ENCODE measurements at places on chromosomes 6 and 20.

DNA sequence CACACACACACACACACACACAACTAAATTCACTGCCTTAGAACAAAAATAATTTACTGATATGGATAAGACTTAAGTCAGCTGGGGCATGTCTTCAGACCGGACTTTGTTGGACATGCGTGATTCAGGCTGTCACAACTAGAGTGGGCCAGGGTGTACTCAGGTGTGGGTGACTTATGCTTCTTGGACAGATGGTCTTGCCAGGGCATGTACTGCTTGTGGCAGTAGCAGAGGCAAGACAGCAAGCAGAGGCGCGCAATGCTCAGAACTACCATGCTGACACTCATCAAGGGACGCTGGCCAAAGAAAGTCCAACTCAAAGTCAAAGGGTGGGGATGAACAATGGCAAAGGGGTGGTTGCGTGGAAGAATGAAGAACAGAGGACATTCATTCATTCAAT is 437.5 kb downstream of the CBLN4 start:
- DNase-seq, result no peak

DNA sequence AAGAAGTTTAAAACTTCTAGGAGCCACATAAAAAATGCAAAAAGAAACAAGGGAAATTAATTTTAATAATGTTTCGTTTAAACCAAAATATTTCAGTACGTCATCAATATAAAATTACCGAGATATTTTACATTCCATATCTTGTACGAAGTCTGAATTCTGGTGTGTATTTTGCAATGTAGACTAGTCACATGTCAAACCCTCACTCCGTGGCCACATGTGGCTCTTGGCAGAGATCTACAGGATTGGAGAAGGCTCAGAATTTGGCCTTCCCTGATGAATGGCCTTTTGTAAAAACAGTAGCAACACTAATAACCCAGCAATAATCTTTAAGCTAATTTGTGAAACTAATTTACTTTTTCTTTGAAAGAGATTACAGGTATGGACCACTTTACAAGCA is 217.1 kb downstream of the PRL start:
- DNase-seq, result no peak

DNA sequence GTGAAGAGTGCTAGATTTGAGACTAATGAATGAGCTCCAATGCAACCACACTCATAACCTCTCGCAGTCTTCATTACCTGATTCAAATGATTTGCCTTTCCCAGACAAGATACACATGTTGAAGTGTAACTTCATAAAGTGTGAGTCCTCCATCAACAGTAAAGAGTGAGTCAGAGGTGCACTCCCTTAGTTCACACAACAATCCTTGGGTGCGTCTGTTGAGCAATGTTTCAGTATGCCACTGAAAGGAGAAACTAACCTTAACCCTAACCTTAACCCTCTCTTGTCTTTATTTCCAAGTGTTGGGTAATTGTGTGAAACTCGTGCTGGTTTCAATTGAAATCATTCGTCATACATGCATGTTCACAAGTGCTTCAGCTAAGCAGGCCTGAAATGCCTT is 21.0 kb upstream of the RIN2 start:
- DNase-seq, result no peak

DNA sequence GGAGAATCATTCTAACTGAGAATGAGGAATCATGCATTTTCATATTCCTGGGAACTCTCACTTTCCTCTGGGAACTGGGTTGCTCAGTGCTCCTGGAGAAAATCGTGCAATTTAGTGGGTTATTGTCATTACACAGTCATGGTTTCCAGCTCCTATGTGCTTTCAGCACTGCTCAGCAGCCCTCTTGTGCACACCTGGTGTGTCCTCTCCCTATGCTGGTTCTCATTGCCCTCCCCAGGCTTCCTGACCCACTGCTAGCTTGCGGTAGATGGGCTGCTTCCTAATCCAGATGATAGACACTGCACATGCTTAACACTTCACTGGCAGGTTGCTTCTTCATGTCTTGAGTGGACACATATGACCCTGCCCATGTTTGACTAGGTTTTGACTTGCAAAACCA is 39.7 kb downstream of the TMEM200A start:
- DNase-seq, result no peak

DNA sequence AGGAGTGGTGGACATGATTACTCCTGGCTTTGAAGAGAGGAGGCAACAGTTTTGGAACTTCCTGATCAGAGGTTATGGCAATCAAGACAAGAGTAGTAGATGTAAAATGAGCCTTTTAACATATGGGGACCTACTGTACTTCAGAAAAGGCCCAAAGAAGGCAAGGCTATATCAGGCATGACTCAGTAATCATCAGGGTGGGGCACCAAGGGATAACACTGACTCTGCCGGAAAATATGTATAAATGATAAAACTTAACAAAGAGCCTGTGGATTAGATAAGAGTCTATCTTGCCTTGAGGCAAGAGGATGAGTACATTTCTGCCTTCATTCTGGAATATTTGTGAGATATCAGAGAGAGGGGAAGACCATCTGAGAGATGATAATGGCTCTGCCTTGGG is 1389.9 kb upstream of the MAP3K7 start:
- no peak for DNase-seq

- no peak for DNase-seq
Measured at GRCh38 chr6:2834262-2834661, 7.4 kb downstream of the SERPINB1 start.

DNA sequence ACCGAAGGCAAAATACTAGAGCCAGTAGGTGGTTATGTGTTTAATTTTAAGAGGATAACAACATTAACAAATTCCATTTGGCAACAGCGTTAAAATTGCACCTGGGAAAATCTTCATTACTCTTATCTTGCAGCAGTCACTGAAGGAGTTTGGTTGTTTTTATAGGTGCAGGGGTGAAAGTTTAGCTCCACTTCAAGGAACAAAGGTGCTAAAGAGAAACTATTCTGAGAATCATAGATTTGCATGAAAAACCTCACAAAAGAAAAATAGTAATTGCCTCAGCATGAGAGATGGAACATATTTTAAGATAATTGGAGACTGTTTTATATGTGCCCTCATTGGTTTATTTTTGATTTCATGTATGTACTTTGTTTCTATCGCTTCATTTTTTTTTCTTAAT is 444.4 kb downstream of the UTRN start:
- no peak for DNase-seq

DNA sequence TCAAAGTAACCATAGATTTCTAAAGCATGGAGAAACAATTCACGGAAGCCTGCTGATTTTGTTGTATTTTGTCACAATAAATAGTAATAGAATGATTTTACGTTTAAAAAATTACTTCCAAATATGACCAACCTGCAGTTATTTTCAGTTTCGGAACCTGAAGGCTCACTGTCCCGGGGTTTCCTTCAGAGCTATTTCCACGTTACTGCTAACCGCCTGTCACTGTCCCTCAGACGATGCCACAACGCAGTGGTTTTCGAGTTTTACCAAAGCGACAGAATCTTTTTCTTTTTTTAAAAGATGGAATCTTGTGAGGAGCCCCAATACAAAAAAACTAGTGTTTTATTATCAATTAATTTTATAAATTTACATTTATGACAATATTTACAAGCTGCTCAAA is 40.5 kb downstream of the PSMG4 start:
- no peak for DNase-seq

DNA sequence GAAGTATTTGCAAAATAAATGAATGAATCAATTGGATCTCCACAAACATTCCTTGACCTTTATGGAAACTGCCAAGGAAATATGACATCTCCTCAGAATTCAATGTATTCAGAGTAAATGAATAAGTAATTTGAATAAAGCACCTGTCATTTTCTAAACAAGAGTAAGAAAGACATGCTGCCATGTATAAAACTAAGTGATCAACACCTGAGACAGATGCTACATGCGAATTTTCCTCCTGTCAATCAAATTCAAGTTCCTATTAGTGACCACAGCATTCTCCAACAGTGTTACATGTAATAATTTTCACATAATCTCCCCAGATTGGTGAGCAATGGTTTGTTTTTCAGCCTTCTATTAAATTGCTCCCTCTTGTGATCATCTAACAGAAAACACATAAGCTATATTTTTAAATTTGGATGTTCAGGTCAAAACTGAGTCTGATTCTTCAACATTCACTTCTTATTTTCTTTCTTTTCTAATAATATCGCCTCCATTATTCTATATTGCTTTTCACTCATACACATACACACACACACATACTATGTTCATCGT is 163.2 kb upstream of the RNF217 start:
- no peak for DNase-seq

DNA sequence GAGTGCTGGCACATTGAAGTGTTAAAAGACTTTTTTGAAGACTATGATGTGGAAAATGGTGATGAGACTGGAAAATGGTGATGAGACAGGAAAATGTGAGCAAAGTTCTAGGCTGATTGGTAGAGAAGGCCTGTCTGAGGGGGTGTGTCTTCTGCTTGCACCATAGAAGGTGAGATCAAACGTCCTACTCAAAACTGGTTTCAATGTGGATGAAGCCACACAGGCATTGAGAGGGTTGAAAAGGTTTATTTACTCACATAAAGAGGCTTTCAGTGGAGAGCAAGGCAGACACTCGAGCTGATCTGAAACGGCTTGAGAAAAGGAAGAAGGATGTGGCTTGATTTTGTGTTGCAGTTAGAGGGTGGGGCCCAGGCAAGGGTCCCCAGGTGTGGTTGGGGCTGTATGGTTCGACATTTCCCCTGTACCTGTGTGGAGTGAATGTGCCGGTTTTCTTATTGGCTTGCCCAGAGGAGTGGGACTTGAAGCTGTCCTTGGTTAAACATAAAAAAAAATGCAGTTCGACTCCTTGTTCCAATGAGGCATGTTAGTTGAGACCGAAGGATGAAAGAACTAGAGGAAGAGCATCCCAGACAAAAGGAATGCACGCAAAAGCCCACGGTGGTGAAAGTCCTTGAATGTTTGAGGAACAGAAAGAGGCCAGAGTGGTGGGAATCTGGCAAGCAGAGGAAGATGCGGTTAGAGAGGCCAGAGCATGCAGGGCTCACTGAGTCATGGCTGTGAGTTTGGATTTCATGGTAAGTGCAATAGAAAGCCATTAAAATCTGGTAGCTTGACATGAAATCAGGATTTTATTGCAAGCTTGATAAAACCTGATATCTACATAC is 172.3 kb downstream of the EPM2A start:
- DNase-seq, result no peak

- peak; percentile 68 for DNase-seq
Measured at GRCh38 chr6:33208091-33208967, at the start of gene RING1. RING1 (plus strand) TSS chr6:33208500; CDS start chr6:33208823, 323 bp downstream.

DNA sequence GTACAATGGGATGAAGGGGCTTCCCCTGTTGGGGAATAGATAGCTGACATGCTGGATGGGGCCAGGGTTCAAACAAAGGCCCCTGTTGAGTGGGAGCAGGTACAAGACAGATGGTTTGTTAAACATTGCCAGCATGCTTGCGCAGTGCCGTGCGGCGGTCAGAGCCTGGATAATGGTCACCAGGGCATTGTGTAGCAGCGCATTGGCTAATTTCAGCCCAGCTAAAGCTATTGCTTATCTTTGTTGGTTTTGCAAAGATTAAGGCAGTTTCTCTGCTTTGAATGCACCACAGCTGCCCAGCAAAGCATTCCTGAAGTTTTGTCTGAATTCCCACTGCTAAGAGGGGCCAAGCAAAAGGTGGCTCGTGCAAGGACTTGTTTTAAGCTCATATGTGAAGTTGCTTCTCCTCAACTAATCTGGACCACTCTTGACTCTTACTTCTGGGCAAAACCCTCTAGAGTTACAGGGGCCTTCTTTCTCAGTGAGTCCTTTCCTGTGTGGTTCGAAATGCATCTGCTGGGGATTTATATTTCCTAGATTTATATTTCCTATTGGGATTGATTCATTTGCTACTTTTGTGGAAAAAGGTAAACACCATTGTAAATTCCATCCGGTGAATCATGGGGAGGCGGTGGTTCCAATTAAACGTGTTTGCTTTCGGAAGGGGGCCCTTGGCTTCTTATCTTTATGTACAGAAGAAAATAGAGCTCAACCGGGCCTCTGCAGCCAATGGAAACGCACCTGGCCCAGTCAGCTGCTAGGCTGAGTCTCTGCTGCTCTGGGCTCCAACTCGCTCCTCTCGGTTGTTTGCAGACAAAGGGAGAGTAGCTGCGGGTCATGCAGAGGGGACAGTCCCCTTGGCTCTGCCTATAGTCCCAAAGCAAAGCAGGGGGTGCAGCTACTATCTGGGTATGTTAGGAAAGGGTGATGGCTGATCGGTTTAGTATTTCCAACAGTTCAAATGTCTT is 72.1 kb downstream of the FOXA2 start:
- DNase-seq, result no peak

DNA sequence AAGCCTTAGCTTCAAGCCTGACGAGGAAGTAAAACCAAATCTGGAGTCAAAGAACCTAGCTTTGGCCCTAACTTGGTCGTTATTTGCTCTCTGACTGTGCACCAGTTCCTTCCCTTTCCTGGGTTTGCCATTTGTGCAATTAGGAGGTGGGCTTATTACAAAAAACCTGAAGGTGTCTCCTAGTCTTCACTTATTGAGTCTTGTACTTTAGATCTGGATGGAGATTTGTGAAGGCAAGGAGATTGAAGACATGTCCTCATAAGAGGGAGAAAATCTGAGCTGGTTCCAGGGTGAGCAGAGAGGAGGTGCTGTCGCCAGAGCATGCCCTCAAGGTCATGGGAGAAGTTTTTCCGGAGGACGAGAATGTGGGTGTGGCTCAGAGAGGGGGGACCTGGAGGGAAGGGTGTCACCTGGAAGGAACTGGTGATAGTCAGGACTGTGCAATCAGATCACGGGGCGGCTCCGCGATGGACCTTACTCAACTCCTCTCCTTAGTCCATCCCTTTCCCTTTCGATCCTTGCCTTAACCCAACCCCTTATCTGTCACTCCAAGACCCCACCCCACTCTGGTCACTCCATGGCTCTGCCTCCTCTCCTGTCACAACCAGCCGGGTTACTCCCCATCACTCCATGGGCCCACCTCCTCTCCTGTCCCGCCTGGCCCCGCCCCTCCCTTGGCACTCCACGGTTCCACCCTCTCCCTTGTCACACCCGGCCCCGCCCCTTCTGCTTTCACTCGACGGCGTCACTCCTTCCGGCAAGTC is 588 bp upstream of the ACSS2 start:
- no peak for DNase-seq

GRCh38 chr6:38168699-38169098 is 349.2 kb downstream of the ZFAND3 start:
- no peak for DNase-seq

DNA sequence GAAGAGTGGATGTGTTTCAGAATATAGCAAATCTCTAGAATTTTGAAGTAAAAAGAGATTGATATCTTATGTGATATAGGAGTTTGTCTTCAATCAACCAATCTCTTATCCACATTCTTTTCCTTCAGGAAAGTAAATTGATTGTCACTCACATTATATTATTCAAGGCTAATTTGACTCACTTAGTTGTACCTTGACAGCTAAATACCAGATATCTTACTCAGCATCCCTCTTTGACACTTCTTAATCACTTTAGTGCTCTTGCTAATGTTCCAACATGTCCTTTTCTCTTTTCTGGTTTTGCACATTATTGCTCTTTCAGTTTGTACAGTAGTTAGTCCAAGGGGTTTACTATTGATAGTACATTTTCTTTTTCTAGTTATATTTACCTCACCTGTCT is 286.9 kb upstream of the PTCHD4 start:
- no peak for DNase-seq

All from stimulated activated CD8-positive, alpha-beta memory T cell treated with anti-CD3 and anti-CD28 coated beads, Interleukin-7, amount 100 ng/mL, for 48 hours (primary cell).